ENCODE measurements at places on chromosomes 13 and 19.
A peak's percentile ranks its signal among the peaks of the same experiment; 100 is the strongest.

DNA sequence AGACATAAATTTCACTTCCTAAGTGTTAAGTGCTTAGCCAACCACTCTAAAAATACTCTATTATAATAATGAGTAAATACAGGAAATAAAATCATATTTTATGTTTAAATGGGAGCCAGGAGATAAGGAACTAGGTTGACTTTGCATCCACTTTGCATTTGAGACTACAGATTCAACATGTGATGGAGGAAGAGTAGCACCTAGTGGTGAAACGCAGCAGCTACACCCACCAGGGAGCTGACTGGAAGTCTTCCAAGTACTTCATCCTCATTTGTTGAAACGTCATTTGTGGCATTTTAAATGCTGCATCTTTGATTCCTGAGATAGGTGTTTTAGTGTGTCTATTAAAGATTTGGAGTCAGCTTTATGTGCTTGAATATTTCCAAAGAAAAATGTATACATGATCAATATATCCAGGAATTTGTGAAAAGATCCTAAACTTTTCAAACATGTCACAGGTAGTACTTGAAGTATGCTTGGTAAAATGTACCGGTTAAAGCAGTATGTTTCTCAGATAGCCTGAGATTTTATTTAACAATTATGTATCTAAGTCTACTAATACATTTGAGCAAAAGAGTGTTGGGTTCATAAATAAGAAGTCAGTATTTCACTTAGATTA, 17.4 kb upstream of the KCTD12 start:
- peak; percentile 89 for DNase-seq

GRCh38 chr13:29292045-29292444, 303.4 kb downstream of the SLC7A1 start:
- no peak for DNase-seq

DNA sequence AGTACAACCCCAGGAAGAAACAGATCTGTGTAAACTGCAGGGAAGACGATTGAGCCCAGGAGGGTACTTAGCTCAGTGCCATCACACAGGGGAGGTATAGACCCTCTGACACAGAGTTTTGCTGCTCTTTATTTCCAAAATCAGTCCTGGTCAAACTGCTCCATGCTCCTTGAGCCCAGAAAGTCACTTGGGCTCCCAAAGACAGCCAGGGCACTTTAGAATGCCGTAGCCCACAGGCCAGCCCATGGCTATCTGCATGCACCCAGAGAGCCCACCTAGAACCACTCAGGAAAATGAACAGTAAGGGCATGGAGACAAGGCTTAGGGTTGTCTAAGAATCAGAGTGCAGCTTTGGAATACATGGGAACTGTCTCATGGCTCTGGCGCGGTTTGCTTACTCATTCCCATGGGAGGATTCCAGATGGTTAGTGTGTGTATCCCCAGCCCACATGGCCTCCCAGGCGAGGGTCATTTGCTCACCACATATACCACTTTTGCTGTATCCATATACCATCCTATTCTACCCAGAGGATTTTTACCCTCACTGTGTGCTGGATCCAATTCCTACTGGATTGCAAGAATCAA, 14.7 kb upstream of the PDCD5 start:
- DNase-seq: no peak

GRCh38 chr13:48126944-48127830, 32.3 kb upstream of the MED4 start:
- peak; percentile 76 for DNase-seq

DNA sequence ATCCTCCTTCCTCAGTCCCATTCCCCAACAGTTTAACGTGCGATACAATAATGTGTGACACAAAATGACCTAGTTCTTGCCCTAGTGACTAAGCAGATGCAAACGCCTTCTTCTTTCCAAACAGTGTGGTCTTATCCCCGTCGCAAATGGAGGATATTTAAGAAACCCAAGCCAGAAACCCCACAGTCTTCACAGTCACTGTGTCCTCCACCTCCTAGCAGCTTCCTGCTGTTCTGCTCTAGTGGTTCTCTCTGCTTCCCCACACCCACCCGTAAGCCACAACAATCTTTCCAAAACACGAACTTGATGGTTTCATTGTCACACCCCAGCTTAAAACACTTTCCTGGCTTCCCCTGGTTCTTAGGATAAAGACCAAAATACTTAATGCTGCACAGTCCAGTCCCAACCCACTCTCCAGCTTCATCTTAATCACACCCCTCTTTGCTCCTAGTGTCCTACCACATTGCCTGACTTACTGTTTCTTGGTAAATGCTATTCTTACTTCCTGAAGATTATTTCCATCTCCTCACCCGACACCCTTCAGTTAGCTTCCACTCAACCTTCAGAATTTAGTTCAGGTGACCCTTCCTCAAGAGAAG, 32.3 kb downstream of the ITM2B start:
- DNase-seq: peak; percentile 38

Measured in suppressor macrophage treated with lipopolysaccharide for 1 hour (primary cell).